Head of caudate nucleus (tissue), 42 donors: ENCODE measurements at places on chromosomes 6 and 20.
A peak's percentile ranks its signal among the peaks of the same experiment; 100 is the strongest.

DNA sequence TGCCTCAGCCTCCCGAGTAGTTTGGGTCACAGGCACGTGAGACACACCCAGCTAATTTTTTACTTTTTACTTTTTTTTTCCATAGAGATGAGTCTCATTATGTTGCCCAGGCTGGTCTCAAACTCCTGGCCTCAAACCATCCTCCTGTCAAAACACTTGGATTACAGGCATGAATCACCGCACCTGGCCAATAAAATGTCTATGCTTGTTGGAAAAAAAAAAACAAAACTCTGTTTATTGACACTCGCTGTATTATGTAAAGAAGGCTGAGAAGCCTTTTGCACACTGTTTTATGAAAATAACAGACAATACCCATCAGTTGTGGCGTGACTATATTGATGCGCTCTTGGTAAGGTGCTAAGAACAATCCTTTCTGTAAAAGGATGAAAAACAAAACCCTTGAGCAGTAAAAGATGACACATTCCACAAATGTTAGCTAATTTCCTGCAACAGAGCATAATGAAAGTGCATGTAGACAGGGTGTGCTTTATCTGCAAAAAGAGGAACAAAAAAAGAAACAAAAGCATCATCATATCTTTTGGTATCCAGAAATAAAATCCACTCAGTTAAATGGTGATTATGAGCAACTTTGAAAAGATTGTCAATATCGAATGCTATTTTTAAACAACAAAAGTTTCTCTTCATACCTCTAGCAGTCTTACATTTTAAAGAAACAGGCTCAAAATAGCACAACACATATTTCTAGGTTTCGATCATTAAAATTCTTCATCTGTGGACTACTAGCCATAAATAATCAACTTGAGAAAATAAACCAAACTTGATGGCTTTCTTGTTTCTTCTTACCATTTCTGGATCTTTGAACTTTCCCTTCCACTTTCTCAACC, 108.3 kb upstream of the PHACTR1 start:
- no peak for DNase-seq

GRCh38 chr6:11656491-11656890, 118.9 kb downstream of the TMEM170B start:
- no peak for DNase-seq

DNA sequence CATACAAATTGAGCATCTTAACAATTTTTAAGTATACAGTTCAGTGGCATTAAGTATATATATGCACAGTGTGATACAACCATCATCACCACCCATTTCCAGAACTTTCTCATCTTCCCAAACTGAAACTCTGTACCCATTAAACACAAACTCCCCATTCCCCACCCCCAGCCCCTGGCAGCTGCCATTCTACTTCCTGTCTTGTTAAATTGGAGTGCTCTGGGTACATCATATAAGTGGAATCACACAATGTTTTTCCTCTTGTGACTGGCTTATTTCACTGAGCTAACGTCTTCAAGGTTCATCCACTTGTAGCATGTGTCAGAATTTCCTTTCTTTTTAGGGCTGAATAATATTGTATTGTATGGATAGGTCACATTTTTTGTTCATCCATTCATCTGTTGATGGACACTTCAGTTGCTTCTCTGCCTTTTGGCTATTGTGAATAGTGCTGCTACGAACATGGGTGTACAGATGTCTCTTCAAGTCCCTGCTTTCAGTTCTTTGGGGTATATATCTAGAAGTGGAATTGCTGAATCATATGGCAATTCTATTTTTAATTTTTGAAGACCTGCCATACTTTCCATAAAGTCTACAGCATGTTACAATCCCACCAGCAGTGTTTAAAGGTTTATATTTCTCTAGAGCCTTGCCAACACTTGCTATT, 19.6 kb upstream of the RREB1 start:
- no peak for DNase-seq

DNA sequence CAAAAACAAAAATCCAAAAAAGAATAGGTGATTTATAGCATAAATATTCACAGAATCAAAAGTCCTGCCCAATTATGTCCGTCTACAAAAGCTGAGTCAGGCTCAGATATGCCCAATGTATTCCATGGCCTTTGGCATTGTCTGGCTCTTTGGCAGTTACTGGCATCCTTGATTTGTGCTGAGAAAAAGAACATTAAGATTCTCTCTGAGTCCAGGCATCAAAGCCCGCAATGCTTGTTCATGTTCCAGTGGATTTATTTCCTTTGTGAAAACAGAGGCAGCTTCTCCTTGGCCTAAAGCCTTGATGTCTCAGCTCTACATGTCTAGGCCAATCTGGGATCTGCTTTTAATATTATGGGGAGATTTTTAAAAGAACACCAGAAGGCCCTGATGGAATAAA, 76.1 kb upstream of the SLC4A11 start:
- peak; percentile 17 for DNase-seq

DNA sequence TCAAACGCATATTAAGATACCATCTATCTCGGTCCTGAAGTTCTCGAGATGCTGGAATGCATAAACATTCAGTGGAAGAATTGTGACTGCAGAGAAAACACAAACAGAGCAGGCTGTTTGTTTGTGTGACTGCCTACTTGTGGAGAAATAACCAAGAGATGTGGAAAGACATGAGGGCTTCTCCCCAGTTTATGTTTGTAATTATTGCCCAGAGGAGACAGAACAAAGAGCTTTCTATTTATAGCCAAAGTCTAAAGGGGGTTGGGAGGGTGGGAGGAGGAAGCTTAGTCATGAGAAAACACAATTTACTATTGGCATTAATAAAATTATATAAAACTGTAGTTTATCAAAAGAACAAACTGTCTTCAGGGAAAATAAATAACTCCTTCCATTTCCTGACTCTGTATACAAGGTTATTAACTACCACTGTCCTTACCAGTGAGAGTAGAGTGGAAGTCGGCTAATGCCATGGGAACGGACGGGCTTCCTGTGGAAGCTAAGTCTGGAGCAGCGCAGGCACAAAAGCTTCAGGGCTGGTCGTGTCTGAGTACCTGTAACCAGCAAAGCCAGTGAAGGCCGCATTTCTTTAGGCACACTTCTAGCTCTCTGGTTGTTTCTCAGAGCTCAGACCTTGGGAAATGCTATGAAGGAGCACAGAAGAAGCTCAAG, 200.2 kb upstream of the SUPT3H start:
- no peak for DNase-seq

- peak; percentile 41 for DNase-seq
Observed at GRCh38 chr20:57259121-57259937, 7.1 kb downstream of the BMP7 start.

GRCh38 chr20:42442716-42443115, 747.0 kb downstream of the PTPRT start:
- no peak for DNase-seq

DNA sequence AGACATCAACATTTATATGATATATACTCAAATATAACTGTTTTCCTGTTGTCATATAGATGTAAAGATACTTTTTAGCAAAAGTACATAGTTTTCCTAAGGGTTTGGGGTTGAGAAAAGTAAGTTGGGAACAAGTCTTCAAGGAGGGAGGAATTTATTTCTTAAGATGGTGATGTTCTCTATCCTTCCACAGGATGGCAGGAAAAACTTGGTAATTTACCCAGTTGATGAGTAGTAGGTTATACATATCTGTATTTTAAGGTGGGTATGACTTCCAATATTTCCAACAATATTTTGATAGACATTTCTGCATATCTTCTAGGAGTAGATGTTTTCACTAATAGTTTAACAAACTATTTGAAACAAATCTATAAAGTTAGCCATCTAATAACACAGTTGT, 254.4 kb downstream of the RIMS1 start:
- DNase-seq = no peak

DNA sequence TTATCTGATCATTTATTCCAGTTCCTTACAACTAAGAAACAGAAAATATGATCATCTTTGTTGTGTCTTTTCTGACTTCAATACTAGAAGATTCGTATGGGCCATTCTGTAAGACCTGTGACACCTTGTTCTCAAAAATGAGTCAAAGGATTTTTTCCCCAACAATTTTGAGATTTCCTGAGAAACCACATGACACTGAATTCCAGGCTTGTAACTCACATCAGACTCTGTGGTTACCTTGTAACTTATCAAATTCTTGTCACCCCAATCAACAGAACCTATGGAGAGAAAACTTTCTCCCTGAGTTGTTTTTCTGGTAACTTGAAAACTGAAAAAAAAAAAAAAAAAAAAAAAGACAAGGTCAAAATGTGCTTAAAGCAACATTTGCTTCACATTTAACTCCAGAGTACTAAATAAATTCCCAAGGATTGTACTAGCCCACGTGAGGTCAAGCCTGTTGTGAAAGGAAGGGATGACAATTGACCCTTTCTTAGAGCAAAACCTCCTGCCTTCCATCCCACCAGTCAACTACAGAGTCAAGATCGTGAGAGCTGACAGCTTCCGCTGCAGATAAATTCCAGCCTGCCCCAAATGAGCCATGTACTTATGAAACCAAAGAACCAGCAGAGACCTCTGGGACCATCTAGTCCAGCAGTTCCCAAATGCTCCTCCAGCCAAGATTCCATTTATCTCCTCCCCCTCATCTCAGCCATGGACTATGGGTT, 140.3 kb downstream of the TBX18 start:
- no peak for DNase-seq

GRCh38 chr6:14472986-14473337, 355.4 kb downstream of the CD83 start:
- no peak for DNase-seq

GRCh38 chr20:61930776-61931475, 134.8 kb downstream of the TAF4 start:
- DNase-seq = no peak

DNA sequence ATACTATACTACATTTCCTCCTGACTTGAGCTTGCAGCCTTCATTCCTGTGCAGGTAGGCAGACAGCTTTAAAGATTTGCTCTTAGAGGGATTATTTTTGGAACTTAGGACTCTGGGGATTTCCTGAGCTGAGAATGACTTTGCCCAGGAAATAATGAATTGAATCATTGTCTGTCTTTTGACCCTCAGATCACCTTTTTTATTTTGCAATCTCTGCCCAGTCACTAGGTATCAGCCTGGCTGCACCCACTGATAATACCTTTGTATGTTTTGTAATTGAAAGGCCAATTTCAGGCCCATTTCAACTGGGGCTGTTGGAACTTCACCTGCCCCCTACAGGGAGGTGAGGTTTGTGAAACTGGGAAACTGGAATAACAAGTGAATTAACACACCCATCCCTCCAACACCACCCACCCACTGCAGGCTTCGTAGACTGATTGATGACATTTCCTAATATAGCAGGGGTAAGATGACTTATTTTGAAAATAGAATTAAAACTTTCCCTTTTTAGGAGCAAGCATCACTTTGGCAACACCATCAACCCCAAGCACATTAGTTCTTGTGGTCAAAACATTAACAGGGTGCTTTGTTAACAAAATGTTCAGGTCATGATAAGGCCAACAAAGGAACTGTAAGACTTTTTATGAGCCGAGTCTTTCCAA, 157.1 kb upstream of the CENPW start:
- DNase-seq = peak; percentile 55
